ACHN (cell line): ENCODE measurements at places on chromosomes 5 and 9.

GRCh38 chr9:18384066-18384465 is 89.9 kb upstream of the ADAMTSL1 start:
- no peak for DNase-seq

- no peak for DNase-seq
Observed at GRCh38 chr5:14655146-14655741, 9.3 kb upstream of the OTULIN start.

GRCh38 chr5:90703932-90704331 is 145.3 kb downstream of the ADGRV1 start:
- DNase-seq = no peak

GRCh38 chr5:74667396-74667795 is 17.6 kb upstream of the HEXB start:
- no peak for DNase-seq

GRCh38 chr5:95913663-95914062 is 48.0 kb downstream of the ELL2 start:
- no peak for DNase-seq

DNA sequence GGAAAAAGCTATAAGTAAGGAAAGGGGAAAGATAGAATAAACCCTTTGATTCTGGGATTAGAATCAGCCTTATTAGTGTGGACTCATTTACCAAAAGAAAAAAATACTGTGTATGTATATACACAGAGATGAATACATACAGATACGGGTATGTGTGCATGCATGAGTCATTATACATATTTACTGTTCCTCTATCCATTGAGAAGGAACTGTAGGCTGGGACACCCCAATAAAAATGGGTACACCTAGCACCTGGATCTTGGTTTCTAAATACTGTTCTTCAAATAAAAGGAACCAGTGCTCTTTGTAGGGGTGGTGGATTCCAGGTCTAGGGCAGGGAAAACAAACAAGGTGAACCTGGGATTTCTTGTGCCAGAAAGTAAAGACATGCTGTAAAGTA is 48.3 kb downstream of the WHRN start:
- DNase-seq = no peak

GRCh38 chr9:17472126-17472525 is 106.7 kb upstream of the SH3GL2 start:
- DNase-seq = no peak

DNA sequence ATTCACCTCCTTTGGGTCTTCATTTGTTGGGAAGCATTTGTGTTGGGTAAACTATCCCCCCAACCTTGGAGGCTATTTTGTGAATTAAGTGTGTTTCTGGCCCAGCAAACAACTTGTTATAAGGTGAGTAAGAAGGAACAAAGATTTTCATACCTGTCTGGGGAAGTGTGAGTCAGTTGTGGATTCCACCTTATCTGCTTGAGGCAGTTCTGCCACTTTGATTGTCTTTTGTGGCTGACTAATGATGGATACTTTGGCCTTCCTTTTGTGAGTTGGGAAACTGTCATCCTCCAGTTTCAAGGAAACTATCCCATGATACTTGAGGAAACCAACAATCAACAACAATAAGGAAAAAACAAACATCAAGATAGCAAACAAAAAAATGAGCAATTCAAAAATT is 24.6 kb upstream of the CER1 start:
- no peak for DNase-seq

DNA sequence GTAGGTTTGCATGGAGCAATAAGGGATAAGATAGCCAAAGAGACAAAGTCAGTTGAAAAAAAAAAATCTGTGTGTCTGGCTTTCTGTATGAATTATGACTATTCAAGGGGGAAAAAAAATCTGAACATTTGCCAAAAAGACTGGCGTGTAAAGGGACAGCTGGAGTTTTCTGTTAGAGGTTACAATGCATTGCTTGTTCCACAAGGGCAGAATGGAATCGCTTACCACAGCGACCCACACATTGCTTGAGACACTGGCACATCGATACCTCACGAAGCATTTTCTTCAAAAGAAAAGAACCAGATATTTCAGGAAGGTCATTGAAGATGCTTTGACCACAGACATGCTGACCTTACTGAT is 327.8 kb downstream of the TMEM167A start:
- no peak for DNase-seq

- peak; percentile 84 for DNase-seq
Observed at GRCh38 chr9:98375138-98375726, 119.8 kb upstream of the TBC1D2 start.

DNA sequence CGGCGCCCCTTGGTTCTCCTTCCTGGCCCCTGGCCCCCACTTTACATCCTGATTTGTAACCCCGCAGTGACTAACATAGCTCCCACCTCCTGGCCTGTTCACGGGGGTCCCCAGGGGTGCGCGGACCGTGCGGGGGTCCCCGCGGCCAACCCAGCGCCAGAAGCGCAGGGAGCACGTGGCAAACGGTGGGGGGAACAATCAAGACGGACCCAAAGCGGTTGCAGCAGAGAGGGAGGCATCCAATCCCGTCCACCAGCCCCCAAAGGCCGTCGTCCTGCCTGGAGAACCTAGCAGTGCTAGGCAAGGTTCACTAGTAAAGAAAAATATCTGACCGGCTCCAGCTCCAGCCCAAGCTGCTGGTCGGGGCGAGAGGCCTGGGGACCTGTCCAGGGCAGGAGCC is 201.5 kb downstream of the AUH start:
- no peak for DNase-seq

- no peak for DNase-seq
Observed at GRCh38 chr5:113896789-113897188, 383.3 kb downstream of the YTHDC2 start.

DNA sequence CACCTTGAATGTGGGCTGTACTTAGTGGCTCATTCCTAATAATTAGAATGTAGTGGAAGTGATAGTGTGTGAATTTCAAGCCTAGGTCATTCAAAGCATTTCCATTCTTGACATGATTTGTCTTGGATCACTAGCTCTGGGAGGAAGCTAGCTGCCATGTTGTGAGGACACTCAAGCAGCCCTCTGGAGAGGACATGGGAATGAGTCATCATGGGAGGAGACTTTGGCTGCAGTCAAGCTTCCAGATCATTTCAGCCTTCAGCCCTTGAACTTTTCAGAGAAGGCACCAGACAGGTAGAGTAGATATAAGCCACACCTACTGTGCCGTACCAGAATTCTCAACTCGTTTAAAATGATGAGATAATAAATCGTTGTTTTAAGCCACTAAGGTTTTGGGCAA is 506.9 kb downstream of the ZNF608 start:
- no peak for DNase-seq

DNA sequence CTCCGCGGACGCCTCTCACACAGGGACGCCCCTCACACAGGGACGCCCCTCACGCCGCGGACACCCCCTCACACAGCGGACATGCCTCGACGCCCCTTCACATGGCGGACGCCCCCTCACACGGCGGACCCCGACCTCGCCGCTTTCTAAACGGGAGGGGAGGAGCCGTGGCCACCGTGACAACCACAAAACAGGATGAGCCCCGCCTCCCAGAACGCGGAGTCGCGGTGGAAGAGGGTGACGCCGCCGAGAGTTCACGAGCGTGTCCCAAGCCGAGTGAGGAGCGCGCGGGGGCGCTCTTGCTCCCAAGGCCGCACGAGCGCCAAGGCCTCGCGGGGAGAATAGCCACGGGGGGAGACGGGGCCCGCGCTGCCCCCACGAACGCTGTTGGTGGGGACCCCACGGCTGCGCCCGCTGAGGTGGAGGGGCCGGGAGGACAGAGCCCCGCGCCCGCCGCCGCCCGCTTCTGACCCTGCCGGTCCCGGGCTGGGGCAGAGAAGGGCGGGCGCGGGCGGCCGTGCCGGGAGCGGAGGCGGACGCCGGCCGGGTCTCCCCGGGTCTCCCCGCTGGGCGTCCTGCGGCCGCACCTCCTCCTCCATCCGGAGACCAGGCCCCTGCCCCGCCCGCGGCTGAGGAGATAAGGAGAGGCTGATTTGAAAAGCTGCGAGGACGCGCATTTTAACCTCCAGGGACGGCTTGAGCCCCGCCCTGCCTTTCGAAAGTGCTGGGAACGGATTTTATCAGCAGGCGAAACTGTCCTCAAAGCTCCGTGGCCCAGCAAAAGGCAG is 3.9 kb upstream of the NKD2 start:
- DNase-seq = peak; percentile 22

GRCh38 chr9:14400658-14400995 is 86.7 kb upstream of the NFIB start:
- peak; percentile 51 for DNase-seq

DNA sequence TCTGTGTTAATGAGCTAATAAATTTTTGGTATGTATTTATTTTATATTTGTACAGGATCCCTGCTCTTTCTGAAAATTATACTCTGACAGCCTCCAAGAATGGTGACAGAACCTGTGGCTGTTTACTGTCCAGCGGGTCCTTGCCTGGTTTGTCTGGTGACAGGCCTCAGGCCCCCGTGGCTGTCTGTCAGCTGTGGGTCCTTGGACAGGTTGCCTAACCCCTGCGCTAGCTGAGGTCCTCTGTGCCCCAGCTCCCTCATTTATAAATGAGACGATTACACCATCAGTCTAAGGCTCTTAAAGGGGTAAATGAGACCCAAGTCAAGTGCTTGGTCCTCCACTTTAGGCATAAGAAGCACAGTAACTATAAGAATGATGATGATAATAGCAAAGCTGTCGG is 125.1 kb upstream of the COL5A1 start:
- DNase-seq = no peak

- no peak for DNase-seq
Observed at GRCh38 chr5:90644132-90644531, 85.5 kb downstream of the ADGRV1 start.

DNA sequence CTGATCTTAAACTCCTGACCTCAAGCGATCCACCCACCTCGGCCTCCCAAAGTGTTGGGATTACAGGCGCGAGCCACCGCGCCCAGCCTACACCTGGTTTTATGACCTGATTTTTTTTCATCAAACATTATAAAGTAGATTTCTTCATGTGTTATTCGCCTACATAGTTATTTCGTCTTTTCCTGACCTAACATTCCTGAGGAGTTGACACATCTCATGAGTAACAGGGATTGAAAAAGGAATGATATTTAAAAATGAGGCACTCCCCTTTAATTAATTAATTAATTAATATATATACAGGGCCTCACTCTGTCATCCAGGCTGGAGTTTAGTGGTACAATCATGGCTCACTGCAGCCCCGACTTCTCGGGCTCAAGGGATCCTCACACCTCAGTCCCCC is 20.2 kb upstream of the MTMR12 start:
- DNase-seq = no peak

DNA sequence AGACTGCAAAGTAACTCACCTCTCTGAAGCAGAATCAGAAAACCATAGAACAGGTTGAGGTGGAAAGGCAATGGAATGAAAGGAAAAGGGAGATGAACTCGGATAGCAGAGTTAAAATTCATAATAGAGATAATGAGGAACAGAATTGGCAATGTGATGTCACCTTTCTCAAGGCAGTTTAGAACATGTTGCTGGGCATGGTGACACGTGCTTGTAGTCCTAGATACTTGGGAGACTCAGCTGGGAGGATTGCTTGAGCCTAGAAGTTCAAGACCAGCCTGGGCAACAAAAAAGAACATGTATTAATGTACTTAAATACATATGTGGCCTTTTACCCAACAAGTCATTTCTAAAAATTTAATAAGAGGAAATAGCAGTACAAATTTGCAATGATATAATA is 81.6 kb upstream of the MIER3 start:
- no peak for DNase-seq

GRCh38 chr5:145975001-145975360 is 38.6 kb downstream of the SH3RF2 start:
- DNase-seq = no peak

DNA sequence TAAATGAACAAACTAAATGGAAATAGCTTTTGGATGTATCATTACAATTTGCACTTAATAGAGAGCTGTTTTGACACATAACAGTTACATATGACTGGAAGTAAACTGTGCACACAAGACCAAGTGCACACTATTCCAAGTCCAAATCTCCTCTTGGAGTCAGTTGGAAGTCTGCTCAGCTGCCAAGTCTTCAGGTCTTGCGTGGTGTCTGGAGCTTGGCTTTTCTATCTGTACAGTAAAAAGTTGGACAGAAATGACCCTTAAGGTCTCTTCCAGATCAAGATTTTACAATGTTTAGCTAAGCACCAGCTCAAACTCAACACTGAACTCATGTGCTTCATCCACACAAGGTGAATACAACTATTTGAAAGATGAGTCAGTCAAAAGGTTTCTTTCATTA is 456.9 kb downstream of the RASEF start:
- DNase-seq = no peak

GRCh38 chr9:98861781-98862504 is 54.5 kb downstream of the GALNT12 start:
- no peak for DNase-seq

DNA sequence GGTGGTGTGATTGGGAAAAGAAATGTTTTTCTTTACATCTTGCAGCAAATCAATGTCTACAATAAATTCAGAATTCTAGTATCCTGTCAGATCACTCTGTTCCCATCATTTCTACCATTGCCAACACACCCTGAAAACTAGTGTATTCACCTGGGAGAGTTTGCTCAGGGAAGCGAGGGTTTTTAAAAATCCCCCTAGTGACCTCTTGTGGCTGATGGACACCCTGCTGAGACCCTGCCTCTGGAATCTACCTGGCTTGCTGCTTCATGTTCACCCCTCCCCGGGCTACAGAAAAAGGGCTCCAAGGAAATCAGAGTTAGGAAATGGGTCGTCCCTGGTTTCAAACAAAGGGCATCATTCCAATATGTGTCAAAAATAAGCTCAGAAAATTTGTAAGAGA is 21.4 kb upstream of the ALDOB start:
- DNase-seq = no peak

DNA sequence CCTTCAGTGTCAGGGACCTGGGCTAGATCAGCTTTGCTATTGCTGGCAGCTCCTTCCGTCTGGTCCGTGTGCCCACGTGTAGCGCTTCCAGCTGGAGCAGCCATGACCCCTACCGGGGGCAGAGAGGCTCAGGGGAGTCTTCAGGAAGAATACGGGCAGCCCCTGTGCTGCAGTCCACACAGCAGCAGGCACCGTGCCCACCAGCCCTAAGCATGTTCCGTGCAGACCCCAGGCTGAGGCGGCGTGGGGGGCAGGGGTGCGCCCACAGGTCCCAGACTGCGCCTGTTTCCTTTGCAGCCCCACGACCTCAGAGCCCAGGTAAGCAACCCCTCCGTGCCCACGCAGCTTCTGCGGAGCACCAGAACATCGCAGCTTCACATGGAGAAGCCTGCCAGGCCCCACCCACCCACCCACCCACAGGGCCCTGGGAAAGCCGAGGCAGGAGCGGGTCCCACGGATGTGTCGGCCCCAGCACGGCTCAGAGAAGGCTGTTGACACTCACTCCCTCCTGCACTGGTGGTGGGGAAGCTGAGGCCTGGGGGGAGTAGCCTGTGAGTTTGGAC is 83.1 kb downstream of the KCNT1 start:
- DNase-seq = no peak
